Left ventricle myocardium superior (tissue), 1 donor: ENCODE measurements at places on chromosomes 6 and 20.
A peak's percentile ranks its signal among the peaks of the same experiment; 100 is the strongest.

DNA sequence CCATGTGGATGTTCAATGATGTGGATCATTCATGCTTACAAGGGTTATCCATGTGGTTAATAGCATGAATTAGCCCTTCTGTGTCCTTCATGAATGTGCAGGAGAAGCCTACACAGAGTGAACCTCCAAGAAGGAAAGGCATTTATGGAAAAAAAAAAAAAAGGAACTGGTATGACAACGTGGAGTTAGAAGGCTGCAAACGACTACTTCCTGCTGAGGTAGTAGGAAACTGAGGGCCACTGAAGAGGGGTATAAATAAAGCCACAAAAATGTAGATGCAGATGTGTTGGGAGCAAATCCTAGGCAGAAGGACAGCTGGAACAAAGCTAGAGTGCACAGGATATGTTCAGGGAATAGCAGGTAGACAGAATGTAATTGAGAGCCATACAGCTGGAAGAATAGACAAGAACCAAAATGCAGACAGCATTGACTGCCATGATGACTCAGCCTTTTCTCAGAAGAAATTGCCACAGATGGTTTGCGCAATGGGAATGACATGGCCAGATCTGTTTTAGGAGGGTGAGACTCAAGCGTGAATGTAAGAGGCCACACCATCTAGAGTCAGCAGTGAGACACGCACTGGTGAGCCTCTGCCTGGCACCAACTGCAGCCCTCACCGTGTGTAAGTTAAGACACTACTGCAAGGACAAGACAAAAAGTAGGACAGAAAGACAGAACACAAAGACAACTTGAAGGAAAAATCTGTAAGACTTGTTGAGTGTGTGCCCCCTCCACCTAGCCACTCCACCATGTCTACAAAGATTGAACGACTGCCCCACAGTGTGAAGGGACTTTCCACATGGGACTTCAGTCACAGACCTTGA is 79.8 kb downstream of the KIF13A start:
- peak; percentile 46 for DNase-seq

GRCh38 chr6:104525677-104526322 is 333.9 kb downstream of the HACE1 start:
- DNase-seq = peak; percentile 74

GRCh38 chr6:24936641-24937317 is 1.0 kb upstream of the RIPOR2 start:
- no peak for DNase-seq

DNA sequence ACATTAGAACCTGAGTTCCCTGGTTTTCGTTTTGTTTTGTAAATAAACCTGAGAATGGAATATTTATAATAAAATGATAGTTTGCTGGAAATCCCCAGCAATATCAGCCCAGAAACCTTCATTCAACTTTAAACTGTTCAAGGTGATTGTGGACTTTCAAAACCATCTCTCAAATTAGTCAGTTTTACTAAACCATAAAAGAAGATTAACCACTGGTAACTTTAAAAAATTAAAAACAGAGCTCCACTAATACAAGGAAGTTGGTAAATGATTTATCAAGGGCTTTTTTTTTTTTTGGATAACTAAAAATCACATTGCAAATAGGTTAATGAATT is 10.0 kb downstream of the MBOAT1 start:
- no peak for DNase-seq

- no peak for DNase-seq
Observed at GRCh38 chr6:92550501-92550900, 868.9 kb downstream of the EPHA7 start.

GRCh38 chr6:47669684-47670513 is 28.5 kb upstream of the ADGRF4 start:
- no peak for DNase-seq

- no peak for DNase-seq
Observed at GRCh38 chr20:9395971-9396370, 118.4 kb upstream of the LAMP5 start.

- DNase-seq = no peak
Observed at GRCh38 chr6:154767003-154767723, 33.9 kb downstream of the SCAF8 start.

- DNase-seq = no peak
Observed at GRCh38 chr6:155154158-155154830, 109.5 kb upstream of the CLDN20 start.

DNA sequence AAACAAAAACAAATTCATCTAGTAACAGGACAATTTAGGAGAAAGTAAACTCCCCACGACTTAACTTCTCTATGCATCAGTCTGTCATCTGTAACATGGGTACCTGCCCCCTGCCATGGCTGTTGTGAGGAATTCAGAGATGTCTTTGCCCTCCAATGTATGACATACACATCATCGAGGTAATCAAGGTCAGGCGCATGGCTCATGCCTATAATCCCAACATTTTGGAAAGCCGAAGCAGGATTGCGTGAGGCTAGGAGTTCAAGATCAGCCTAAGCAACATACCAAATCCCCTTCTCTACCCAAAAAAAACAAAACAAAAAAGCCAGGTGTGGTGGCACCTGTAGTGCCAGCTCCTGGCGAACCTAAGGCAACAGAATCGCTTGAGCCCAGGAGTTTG is 9.0 kb downstream of the EEF1A1 start:
- no peak for DNase-seq

DNA sequence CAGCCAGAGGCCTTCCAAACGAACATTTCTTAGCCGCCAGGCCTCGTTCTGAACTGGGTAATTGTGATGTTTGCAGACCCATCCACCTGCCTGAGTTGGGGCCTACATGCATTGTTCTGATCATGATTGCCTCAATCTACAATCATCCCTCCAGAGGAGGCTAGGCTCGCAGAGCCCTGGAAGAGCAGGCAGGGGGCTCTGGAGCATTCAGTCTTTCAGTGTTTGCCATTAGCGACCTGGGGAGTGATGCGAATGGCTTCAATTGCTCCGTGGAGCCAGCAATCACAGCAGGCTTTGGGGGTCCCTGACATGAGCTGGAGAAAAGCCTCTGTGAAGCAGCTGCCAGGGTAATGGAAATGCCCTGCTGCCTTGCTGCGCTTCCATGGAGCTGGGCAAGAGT is 22.0 kb downstream of the SNAP25 start:
- no peak for DNase-seq

DNA sequence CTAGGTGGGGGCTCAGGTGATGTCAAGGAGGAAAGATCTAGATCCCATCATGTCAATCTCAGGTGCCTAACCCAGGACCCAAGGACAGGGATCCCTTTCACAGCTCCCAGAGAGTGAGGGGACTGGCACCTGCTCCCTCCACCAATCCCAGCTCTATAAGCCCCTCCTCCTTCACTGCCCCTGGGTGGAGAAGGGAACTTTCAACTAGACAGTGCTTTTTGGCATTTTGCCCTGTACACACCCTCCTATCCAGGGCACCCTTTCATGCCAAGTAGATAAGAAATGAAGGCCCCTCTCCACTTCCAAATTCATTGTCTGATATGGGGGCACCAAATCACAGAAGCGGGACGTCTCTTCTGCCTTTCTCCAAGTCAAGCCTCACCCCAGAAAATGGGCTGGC is 61.6 kb downstream of the MDGA1 start:
- DNase-seq = no peak

DNA sequence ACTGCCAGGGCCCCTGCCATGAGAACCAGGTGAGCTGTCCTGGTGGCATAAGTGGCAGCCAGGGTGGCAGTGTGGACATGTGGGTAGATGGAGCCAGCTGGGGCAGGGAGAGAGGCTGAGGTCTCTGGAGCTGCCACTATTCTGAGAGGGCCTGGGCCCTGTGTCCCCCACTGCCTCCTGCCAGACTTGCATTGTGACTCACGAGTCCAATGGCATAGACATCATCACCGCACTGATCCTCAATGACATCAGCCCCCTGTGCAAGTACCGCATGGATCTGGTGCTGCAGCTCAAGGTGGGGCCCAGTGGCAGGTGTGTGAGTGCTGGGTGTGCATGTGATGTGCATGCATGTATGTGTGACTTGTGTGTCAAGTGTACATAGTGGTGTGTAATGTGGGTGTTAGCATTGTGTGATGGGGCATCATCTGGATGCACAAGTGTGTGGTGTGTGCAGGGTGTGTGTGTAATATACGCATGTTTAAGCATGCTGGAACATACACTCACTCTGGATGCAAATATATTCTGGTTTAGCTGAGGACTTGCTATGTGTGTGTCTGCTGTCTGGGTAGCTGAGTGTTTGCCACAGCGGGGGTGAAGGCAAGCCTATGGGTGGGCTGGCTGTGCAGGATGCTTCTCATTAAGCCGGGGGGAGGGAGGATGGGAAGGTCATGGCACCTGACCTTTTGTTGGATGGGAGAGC is 25.1 kb downstream of the UQCC2 start:
- DNase-seq = peak; percentile 13

GRCh38 chr6:142301651-142302391 is at the start of gene ADGRG6:
ADGRG6 (plus strand) TSS chr6:142302007; CDS start chr6:142302330, 323 bp downstream.
- DNase-seq = peak; percentile 46

DNA sequence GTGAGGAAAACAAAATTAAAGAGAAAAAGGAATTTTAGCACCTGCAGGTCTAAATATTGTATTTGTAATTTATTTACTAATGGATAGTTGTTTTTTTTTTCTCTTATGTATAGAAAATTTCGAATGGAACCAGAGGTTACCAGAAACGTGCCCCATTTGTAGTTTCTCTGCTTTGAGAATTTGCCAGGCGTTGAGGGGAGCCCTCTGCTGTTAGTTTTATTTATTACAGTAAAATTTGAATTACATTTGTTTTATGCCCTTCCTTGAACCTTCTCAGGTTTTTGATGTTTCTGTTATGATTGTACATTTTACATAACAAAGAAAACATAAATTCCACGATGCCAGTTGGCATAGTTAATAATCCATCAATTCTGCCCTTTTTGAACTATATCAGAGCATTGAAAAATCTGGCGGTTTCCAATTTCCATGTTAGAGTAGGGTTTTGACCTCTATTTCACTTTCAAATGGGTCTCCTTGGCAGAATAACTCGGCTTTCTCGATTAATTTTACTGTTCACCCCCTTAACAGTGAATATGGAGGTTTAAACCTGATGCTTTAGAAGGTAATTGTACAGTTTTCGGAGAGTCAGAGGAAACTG is 35.1 kb upstream of the RFPL4B start:
- no peak for DNase-seq

DNA sequence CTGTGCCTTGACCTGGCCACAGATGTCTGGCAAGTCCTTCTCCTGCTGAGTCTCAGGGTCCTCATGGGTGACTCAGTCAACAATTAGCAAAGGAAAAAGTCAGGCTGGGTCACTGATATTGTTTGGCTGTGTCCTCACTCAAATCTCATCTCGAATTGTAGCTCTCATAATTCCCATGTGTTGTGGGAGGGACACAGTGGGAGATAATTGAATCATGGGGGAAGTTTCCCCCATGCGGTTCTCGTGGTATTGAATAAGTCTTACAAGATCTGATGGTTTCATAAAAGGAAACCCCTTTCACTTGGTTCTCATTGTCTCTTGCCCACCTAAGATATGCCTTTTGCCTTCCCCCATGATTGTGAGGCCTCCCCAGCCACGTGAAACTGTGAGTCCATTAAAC is 45.7 kb downstream of the PREX1 start:
- DNase-seq = no peak

DNA sequence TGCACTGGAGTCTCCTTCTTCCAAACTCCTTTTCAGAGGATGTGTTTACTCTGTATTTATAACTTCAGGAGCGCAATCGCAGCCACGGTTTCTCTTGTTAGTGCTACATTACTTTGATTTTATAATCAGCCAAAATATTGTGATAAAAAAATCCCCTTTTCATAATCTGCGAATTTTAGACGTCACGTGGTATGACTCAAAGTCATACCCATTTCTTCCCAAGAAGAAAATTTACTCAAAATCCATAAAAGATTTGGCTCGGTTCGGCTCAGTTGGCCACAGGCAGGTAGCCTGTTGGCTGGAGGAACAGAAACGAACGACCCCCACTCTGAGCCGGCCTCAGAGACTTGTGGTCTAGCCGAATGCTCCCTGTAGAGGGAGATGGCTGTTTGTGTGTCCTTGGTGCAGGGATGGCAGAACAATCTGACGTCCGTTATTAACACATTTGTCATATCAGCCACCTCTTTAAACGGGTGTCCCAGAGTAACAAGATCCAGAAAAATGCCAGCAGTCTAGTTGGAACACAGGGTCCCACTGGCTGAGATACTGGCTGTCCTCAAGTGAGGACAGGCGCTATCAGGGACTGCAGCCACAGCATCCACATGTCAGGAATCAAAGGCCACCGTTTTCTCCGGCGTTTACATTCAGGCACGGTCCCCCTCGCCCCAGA is 247.6 kb downstream of the DLL1 start:
- DNase-seq = peak; percentile 61

GRCh38 chr6:125008957-125009356 is 46.7 kb downstream of the RNF217 start:
- DNase-seq = no peak

DNA sequence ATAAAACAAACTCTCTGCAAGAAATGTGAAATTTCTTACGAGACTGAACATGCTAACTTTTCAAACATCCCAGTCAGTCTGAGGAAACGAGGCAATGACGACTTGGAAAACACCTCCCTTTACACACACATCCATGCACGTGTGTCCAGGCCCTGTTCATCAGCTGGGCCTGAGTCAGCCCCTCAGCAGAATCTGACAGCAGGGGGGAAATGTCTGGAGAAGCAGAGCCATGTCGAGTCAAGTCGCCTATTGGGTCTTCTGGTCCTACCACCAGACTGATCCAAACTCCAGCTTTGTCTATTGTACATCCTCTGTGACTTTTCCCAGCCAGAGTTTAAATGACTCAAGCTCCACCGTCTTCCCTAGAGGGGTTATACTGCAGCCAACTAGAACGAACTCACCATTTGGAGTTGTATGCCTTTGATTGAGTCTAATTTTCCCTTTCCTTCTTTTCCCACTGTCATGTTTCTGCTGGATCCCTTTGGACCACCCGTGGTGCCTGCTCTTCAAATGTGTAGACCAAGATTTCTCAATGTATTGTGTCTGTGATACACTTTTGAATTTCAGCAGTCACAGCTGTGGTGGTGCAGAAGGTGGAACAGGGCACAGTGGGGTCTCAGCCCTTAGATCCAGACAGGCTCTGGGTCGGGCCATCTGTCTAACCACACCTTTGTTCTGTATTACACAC is 254.0 kb downstream of the CDC5L start:
- DNase-seq = no peak
